Thymus (tissue), 14 donors: ENCODE measurements at places on chromosomes 12 and 14.

DNA sequence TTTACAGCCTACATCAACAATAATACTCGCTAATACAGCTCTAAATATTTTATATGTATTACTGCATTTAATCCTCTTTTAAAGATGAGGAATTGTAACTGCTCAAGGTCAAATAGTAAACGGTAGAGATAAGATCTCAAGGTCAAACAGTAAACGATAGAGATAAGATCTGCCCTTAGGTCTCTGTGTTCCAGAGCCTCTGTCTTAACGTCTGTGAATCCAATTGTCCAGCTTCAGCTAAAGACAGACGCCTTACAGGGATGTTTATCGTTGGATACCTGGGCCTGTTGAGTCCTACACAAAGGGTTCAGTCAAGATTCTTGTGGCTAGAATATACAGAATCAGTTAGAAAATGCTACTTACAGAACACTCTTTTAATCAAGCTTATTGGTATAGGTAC, 20.0 kb downstream of the PYGL start:
- H3K27ac ChIP-seq: no peak overlapping the region
- H3K4me3 ChIP-seq: no peak overlapping the region
- no peak for DNase-seq
- H3K4me1 ChIP-seq: no peaks in the 10 kb centered on the region

DNA sequence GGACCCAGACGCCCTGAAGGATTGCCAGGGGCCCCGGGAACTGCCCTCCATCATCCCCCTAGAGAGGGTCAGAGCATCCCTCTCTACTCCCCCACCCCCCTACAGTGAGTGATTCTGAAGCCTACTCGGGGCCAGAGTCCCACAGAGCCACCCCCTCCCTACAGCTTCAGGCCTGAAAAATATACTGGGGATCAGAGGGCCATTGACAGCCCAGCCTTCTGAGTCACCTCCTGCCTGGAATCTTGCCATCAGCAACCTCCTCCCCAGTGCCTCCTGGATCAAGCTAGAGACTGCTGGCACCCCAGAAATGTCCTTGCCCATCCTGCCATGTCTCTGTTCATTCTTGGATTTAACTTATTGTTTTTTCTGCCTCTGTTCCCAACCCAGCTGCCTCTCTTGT, 21.7 kb upstream of the MIA2 start:
- no peaks in the 10 kb centered on the region for H3K36me3 ChIP-seq
- H3K27me3 ChIP-seq: no peaks in the 10 kb centered on the region
- no peak overlapping the region for H3K27ac ChIP-seq
- no peak for DNase-seq
- H3K4me3 ChIP-seq: no peak overlapping the region

DNA sequence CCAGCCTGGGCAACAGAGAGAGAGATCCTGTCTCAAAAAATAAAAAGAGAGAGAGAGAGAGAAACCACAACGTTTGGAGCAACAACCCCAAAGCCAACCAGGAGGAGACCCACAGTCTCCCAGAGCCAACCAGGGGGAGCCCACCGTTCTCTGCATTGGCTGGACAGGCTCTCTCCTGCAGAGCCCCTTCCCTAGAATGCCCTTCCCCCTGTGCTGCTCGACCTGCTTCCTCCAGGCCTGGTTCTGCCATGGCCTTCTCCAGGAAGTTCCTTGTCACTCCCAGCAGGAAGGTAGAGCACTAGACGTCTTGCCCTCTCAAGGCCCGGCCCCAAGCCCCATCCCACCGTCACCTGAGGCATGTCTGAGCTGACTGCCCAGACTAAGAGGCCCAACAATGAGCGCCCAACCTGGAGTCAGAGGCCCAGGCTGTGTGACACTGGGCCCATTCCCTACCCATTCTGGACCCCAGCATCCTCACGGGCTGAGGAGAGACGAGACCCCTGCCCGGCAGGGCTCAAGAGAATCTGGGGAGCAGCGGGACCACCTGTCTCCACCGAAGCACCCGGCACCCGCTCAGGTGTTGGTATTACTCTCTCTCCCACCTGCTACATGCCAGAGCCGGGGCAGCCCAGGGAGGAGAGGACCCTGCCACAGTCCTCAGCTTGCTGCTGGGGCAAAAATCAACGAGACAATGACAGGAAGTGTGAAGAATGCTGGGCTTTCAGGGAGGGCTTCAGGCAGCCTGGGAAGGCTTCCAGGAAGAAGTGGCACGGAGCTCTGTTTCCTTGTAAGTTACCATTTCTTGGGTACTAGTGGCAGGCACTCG, 61.2 kb downstream of the DIO3 start:
- H3K27ac ChIP-seq: no peak overlapping the region
- H3K36me3 ChIP-seq: no peaks in the 10 kb centered on the region
- peaks cover 4% of the 10 kb centered on the region for H3K27me3 ChIP-seq
- H3K4me3 ChIP-seq: no peak overlapping the region
- no peak for DNase-seq

- H3K4me1 ChIP-seq: no peaks in the 10 kb centered on the region
- H3K4me3 ChIP-seq: no peak overlapping the region
- H3K36me3 ChIP-seq: no peaks in the 10 kb centered on the region
- no peak for DNase-seq
These were observed 1064.1 kb upstream of the FLRT2 start for GRCh38 chr14:84465880-84466279.

DNA sequence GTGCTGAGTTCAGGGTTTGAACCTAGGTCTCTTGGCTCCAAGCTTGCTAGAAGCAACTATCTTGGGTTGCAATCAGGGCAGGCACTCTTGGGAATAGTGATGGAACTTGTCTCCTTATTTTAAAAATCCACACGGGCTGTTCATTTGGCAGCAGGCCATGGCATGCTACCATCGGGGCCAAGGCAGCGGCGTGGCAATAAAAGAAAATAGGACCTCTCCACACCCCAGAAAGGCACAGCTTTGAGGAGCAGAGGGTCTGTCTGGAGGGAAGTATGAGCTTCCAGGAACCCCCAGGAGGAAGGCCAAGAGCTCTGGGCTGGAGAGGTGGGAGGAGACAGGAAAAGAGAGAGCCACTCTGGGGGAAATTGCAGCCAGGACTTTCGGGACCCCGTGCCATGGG, 15.3 kb downstream of the RPS6KL1 start:
- DNase-seq: no peak
- no peak overlapping the region for H3K4me3 ChIP-seq
- peaks cover 54% of the 10 kb centered on the region for H3K4me1 ChIP-seq

- DNase-seq: no peak
These were observed 114.0 kb downstream of the RPAP3 start for GRCh38 chr12:47591795-47592194.

DNA sequence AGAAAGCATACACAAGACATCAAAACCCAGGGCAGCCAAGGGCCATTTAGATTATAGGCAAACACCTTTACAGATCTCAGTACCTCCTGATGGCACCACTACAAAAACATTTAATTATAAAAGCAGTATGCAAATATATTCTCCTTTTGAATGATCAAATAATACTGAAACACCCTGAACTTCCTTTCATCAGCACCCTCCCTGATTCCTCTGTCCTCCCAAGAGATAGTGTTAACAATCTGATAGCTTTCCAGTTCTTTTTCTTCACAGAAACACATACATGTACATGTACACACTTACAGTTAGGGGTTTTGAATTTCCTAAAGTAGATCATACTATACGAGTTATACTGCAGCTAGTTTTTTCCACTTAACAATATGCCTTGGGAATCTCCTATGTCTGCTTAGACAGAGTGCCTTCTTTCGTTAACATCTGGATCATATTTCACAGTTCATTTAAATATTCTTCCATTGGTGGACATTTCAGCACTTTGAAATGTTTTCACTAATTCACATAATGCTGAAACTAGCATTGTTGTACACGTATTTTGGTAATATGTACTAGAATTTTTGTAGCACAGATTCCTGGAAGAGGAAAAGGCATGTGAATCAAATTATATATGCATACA, 35.2 kb downstream of the TDG start:
- H3K27ac ChIP-seq: no peak overlapping the region
- H3K4me1 ChIP-seq: no peaks in the 10 kb centered on the region
- no peaks in the 10 kb centered on the region for H3K27me3 ChIP-seq
- H3K4me3 ChIP-seq: no peak overlapping the region

DNA sequence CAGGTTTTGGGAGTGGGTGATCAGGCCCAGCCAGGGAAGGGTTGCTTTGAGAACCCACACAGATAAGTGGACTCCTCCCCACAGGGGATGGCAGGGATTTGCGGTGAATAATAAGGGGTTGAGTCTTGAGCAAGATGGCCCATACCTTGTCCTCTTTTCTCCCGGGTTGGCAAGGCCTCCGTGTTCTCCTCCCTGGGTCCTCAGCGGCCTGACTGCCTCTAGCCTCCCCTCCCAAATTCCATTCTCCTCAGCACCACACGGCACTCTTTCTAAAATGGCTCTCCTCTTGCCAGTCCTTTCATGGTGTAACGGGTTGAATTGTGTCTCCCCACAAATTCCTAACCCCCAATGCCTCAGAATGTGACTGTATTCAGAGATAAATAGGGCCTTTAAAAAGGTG, 70.0 kb downstream of the CHST11 start:
- DNase-seq: no peak
- peaks cover 16% of the 10 kb centered on the region for H3K4me1 ChIP-seq
- H3K27me3 ChIP-seq: no peaks in the 10 kb centered on the region
- no peak overlapping the region for H3K4me3 ChIP-seq
- H3K36me3 ChIP-seq: peaks cover 5% of the 10 kb centered on the region

- DNase-seq: no peak
- H3K4me3 ChIP-seq: no peak overlapping the region
- no peaks in the 10 kb centered on the region for H3K4me1 ChIP-seq
- no peak overlapping the region for H3K27ac ChIP-seq
- H3K36me3 ChIP-seq: no peaks in the 10 kb centered on the region
These were observed 1409.5 kb downstream of the AACS start for GRCh38 chr12:126474703-126475102.

GRCh38 chr14:88310449-88310848, 12.6 kb downstream of the KCNK10 start:
- no peaks in the 10 kb centered on the region for H3K4me1 ChIP-seq
- H3K27ac ChIP-seq: no peak overlapping the region
- H3K27me3 ChIP-seq: no peaks in the 10 kb centered on the region
- no peak overlapping the region for H3K4me3 ChIP-seq

- H3K4me1 ChIP-seq: no peaks in the 10 kb centered on the region
- no peak overlapping the region for H3K4me3 ChIP-seq
- no peak for DNase-seq
- no peaks in the 10 kb centered on the region for H3K27me3 ChIP-seq
- H3K36me3 ChIP-seq: no peaks in the 10 kb centered on the region
- no peak overlapping the region for H3K27ac ChIP-seq
These were observed 264.7 kb downstream of the EGLN3 start for GRCh38 chr14:33686218-33686617.

GRCh38 chr12:79764641-79765040, 73.9 kb upstream of the PAWR start:
- DNase-seq: no peak
- H3K4me1 ChIP-seq: no peaks in the 10 kb centered on the region
- H3K36me3 ChIP-seq: no peaks in the 10 kb centered on the region

- peaks cover under 1% of the 10 kb centered on the region for H3K4me1 ChIP-seq
- peaks cover 99% of the 10 kb centered on the region for H3K27me3 ChIP-seq
- no peak overlapping the region for H3K27ac ChIP-seq
- no peaks in the 10 kb centered on the region for H3K36me3 ChIP-seq
These were observed 700 bp downstream of the SIX6 start for GRCh38 chr14:60509438-60510253.

DNA sequence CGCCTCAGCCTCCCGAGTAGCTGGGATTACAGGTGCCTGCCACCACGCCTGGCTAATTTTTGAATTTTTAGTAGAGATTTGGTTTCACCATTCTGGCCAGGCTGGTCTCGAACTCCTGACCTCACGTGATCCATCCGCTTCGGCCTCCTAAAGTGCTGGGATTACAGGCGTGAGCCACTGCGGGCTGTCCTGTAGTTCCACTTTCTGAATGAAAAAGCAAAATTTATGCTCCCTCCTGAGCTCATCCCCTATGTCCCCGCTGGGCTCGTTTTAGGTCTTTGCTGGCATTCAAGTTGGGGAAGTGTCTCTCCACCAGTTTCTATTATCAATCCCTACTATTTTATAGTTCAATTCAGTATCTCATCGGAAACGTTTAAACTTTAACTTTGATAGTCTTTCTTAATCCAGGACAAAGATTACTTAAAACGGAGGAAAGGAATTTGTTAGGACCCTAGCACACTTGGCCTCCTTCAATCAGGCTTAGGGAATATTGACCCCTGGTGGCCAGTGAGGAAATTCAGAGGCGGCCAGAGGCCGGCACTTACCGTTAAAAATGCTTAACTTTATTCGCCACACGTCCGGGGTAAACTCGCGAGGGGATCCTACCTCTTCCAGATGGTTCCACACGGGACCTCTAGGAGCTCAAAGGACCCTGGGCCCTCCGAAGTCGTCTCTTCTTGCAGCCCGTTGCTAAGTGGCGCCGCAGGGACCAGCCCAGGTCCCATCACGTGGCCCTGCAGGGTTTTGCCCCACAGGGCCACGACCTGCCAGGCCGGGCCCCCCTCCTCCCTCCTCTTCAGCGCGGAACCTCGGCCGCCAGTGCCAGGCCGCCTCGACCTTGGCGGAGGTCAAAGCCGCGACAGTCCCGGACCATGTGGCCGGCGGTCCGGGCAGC, 11.4 kb upstream of the DNAL1 start:
- no peak for DNase-seq
- H3K27me3 ChIP-seq: peaks cover 58% of the 10 kb centered on the region
- no peak overlapping the region for H3K27ac ChIP-seq

DNA sequence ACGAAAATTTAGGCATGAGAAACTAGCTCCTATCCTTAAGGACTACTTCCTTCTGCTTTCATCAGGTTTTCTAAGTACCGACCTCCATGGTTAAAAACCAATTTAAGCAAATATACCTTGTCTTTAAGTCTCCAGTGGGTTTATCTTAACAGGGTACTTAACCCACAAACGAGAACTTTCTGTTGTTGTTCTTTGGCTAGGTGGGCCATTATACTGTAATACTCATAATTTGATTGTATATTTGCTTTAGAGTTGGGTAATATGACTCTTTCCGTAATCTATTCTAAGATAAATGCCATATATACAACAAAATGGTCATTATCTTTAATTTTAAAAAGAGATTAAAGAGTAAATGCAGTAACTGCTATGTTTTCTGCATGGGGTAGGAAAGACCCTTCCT, 21.6 kb downstream of the RASSF8 start:
- no peaks in the 10 kb centered on the region for H3K36me3 ChIP-seq
- DNase-seq: no peak
- H3K4me1 ChIP-seq: no peaks in the 10 kb centered on the region
- no peak overlapping the region for H3K4me3 ChIP-seq

DNA sequence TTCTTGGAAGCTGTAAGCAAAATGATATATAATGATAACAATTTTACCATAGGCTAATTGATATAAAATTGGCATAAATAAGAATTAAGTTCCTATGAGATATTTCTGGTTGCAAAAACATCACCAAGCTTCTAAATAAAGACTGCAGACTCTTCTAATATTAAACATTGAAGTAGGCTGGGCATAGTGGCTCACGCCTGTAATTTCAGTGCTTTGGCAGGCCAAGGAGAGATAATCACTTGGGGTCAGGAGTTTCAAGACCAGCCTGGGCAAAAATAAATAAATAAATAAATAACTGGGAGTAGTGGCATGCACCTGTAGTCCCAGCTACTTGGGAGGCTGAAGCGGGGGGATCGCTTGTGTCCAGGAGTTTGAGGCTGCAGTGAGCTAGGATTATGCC, 71.8 kb downstream of the NPAS3 start:
- no peaks in the 10 kb centered on the region for H3K4me1 ChIP-seq
- H3K36me3 ChIP-seq: no peaks in the 10 kb centered on the region
- DNase-seq: no peak
- H3K27ac ChIP-seq: no peak overlapping the region

GRCh38 chr12:116601933-116602810, 43.0 kb downstream of the MAP1LC3B2 start:
- no peak for DNase-seq
- H3K27me3 ChIP-seq: no peaks in the 10 kb centered on the region
- H3K36me3 ChIP-seq: no peaks in the 10 kb centered on the region
- no peak overlapping the region for H3K27ac ChIP-seq
- peaks cover 16% of the 10 kb centered on the region for H3K4me1 ChIP-seq
